IPS DF 6.9 (cell line): ENCODE measurements at places on chromosomes 16 and 17.

DNA sequence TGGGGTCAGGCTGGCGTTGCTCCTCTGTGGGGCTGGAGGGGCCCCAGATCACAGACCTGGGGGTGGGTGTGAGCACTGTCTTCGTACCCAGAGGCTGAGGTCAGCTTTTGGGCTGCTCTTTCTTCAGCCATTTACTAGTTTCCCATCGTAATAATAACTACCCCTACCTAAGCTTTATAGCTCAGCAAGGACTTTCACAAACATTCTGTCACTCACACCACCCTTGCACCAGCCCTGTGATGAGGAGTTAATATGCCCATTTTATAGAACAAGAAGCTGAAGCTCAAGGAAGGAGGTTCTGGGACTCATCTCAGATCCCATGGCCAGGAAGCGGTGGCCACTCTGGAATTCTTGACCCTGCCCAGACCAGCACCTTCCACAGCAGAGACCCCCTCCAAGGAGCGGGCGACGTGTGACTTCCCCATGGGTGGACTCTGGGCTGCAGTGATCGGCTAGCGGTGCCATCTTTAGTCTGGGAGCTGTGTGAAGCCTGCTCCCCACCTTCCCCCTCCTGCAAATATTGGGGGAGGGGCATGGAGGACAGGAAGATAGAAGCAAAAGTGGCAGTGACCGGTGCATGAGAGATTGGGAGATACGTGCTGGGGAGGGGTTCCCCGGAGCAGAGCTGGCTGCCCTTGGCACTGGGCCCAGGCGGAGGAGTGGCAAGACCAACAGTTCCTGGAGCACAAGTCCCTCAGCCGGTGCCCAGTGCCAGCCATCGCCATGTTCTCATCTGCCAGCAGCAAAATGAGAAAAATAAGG is 81.8 kb upstream of the TOB1 start:
- no peak for DNase-seq

DNA sequence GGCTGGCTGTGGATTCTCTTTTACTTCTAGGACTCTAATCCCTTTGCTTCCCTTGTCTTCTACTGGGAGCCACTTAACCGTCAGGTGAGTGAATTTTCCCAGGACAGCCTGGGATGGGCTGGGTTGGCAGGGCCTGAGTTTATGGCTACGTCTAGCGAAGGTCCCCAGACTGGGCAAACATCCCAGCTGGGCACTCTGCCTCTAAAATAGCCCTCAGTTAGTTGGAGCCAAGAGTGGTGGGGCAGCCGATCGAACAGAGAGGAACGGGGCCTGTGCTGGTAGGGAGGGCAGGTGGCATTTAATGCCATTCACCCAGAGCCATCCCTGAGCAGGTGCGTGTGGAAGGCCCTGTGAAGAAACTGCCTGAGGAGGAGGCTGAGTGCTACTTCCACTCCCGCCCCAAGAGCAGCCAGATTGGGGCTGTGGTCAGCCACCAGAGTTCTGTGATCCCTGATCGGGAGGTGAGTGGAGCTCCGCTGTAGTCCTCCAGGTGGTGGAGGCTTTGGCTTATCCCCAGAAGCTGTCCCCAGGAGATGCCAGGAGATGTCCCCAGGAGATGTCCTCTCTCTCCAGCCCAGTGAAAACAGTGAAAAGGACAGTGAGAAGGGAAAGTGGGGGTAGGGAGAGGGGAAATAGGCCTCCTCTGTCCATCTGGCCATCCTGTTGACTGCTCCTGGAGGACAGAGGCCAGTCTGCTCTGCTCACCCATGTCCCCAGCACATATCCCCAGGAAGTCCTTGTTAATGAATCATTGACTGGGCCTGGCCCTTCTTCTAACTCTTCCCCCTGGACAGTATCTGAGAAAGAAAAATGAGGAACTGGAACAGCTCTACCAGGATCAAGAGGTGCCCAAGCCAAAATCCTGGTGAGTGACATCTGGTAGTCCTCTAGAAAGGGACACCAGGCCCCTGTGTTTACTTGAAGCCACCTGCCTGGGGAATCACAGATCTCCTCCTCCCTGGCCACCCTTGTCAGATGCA is 4.4 kb downstream of the PNPO start:
- DNase-seq: no peak

GRCh38 chr17:78374189-78374588 is 4.3 kb upstream of the PGS1 start:
- no peak for DNase-seq

- DNase-seq: no peak
These were observed 40.8 kb downstream of the YPEL2 start for GRCh38 chr17:59372138-59372751.

DNA sequence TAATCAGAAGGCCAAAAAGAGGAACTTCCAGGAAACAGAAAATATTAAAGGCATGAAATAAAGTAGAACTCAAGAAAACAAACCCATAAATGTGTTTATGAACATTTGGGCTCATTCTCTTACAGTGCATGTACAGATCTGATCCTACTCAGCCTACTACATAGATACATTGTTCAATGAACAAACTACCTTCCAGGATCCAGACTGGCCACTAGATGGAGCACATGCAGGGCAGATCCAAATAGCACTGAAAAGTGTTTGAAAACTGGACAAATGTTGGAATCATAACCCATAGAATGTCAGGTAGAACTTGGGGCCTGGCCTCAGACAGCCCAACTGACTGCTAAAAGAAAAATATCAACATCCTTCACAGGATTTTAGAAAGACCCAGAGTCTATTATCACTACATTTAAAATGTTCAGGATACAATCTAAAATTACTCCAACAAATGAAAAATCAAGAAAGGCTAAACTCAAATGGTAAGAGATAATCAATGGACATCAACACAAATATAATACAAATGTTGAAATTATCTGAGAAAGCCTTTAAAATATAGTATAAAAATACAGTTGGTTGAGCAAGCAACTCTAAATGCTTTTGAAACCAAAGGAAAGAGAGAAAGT is 122.4 kb upstream of the NUDT7 start:
- no peak for DNase-seq

DNA sequence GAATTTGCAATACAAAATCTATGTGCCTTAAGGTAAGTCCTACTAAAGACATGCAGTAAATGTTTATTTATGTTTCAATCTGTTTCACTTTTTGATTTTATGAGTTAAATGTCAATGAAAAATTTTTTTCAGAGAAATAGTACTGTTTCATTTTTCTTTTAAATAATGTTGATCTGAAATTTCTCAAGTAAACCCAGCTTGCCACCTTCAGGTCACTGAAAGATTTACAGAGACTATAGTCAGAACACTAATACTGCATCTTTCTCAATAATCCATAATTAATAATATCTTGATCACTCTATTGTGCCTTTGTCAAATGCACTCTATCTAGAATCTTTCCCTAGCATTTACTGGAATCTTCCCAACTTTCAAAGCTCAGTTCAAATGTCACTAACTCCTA is 6.5 kb upstream of the DHX40 start:
- no peak for DNase-seq

GRCh38 chr17:65402513-65403496 is 158.6 kb downstream of the AXIN2 start:
- DNase-seq: no peak

- DNase-seq: no peak
These were observed 104.6 kb downstream of the OR1D5 start for GRCh38 chr17:2958706-2959222.

DNA sequence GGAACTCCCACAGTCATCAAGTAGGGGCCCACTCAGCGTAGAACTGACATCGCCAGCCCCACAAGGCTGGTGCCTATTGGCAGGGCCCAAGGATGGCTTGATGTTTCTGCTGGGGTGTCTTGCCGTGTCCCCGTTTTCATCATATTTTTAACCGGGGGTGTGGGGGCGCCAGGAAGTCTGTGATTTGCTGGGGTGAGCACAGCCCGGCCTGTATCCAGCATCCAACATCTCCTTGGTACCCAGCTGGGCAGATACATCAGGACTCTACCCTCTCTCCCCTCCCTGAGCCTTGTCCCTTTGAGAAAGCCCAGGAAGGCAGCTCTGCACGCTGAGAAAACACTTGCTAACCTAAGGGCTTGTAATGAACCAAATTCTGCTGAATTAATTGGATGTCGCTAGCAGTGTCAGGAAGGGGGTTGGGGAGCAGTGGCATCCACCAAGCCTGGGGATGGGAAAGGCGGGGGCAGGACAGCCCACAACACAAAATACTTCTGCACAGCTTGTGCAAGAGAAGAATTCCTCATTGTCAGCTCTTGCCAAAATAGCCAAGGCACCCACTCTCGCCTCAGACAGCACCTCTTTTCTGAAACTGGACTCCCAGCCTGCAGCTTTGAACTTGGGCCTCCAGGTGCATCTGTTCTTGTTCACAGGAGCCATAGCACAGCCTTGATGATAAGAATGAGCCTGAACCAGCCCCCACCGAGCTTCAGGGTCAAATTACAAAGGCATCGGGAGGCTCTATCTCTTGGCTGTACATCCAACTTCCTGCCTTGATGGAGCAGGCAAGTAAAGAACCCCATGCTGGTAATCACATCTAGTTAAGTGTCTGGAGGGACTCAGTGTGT is 63.7 kb upstream of the LYRM9 start:
- no peak for DNase-seq

- DNase-seq: no peak
These were observed 31.4 kb downstream of the ANKFN1 start for GRCh38 chr17:56184650-56185049.

DNA sequence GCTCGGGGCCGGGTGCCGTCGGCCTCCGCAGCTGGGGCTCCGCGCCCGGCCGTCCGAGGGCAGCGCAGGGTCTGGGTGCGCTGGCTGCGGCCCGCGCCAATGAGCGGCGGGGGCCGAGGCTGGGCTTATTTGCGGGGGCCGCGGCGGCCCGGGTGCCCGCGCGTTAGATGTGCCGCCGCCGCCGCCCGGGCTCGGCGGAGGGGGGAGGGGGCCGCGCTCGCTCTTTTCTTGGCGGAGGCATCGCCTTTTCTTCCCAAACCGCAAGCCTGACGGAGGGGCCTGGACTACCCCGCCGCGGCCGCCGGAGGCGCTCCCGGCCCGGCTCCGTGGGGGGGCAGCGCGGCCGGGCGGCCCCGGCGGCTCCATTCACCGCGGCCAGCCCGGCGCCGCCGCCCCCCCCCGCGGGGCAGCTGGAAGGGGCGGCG is at the start of gene NOTUM:
Gene NOTUM, minus strand, starts transcription at position 101 of the 425 bp plus-strand sequence. CDS start 278 bp downstream, outside the sequence.
- no peak for DNase-seq

- no peak for DNase-seq
These were observed 41.9 kb upstream of the RHBDL3 start for GRCh38 chr17:32223703-32224102.

GRCh38 chr16:27230562-27231001 is 27.3 kb downstream of the KDM8 start:
- DNase-seq: no peak

- DNase-seq: no peak
These were observed 22.4 kb downstream of the KDM8 start for GRCh38 chr16:27225536-27226360.
